IMR-90 (cell line): ENCODE measurements at places on chromosomes 3 and 15.

DNA sequence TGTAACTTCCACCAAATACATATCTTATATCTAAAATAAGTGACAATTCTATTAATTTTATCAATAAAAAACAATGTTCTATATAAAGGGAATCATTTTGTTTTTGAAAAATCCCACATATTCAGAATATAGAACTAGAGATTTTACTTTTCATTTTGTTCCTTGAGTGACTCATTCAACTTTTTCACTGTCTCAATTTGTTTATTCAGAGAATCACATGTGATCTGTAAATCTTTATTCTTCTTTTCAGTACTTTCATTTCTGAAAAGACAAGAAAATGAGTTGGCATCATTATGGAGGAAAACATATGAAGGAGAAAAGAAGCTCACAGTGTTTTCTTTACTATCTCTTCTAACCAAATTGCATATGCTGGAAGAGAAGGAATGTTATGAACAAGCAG lies 35.0 kb downstream of the CIP2A start:
- no peak overlapping the region for H3K27ac ChIP-seq
- DNase-seq = peak; percentile 12
- no peaks in the 10 kb centered on the region for H3K27me3 ChIP-seq

GRCh38 chr3:17852217-17852616 lies 109.8 kb upstream of the TBC1D5 start:
- H3K27ac ChIP-seq = no peak overlapping the region
- no peaks in the 10 kb centered on the region for H3K27me3 ChIP-seq
- no peak overlapping the region for H3K4me3 ChIP-seq
- no peaks in the 10 kb centered on the region for H3K36me3 ChIP-seq
- H3K4me1 ChIP-seq = no peaks in the 10 kb centered on the region
- no peak for DNase-seq

DNA sequence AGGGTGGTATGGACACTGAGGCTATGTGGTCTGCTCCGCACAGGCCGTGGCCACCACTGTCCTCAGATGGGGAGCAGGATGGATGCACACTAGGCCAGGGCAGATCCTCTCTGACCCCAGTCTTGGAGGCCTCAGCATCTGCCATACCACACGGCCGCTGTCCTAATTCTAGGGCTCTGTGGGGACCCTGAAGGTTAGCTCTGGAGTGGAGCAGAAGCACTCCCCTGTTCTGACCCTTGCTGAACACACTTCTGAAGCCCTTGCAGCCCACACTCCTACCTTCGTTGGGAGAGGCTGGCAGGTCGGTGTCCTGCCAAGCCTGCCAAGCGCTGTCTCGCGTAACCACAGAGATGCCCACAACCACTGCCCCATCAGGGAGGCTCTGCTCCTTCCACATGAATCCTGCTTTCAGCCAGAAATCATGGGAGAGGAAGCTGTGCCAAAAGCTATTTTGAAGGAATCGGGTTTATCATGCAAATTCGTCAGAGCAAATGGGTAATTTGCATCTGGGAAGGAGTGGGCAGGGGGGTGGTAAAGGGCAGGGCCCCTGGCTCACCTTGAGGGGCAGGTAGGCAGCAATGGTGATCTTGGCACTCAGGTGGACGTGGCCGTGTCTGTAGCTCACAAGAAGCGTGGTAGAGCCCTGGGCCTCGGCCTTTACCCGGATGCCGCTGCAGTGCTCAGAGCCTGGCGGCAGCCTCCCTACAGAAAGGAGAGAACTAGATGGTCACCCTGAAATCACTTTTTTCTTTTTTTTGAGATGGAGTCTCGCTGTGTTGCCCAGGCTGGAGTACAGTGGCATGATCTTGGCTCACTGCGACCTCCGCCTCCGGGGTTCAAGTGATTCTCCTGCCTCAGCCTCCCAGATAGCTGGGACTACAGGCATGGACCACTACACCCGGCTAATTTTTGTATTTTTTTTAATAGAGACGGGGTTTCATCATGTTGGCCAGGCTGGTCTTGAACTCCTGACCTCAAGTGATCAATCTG lies 54.4 kb downstream of the NUP210 start:
- H3K36me3 ChIP-seq = no peaks in the 10 kb centered on the region
- H3K4me1 ChIP-seq = peaks cover 2% of the 10 kb centered on the region; the same call in 1 of the 2 replicates
- H3K27ac ChIP-seq = no peak overlapping the region

GRCh38 chr15:96125721-96126415 lies 204.6 kb upstream of the NR2F2 start:
- H3K36me3 ChIP-seq = no peaks in the 10 kb centered on the region
- DNase-seq = peak; percentile 65
- no peak overlapping the region for H3K4me3 ChIP-seq
- no peaks in the 10 kb centered on the region; the same call in 1 of the 2 replicates for H3K27me3 ChIP-seq

GRCh38 chr3:186453531-186453930 lies 90.6 kb downstream of the CRYGS start:
- DNase-seq = no peak
- no peak overlapping the region for H3K27ac ChIP-seq
- H3K27me3 ChIP-seq = peaks cover 12% of the 10 kb centered on the region
- H3K36me3 ChIP-seq = no peaks in the 10 kb centered on the region

DNA sequence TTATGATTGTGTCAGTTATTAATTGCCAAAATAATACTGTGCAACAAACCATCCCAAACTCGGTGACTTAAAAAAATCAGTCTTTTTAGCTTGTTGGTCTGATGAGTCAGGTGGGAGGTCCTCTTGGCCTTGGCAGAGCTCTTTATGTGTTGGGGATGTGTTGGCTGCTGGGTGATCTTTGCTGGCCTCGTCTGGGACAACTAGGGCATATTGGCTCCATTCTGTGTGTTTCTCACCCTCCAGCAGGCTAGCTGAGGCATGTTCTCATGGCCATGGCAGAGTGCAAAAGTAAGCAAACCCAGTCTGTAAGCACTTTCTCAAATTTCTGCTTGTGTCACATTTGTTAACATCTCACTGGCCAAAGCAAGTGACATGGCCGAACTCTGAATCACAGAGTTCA lies 251.6 kb downstream of the RPLP1 start:
- no peaks in the 10 kb centered on the region; the same call in 1 of the 2 replicates for H3K4me1 ChIP-seq
- peak; percentile 36 for DNase-seq
- H3K27ac ChIP-seq = no peak overlapping the region
- no peak overlapping the region for H3K4me3 ChIP-seq
- no peaks in the 10 kb centered on the region for H3K36me3 ChIP-seq

GRCh38 chr15:59632714-59633113 lies 21.1 kb downstream of the GCNT3 start:
- peaks cover 4% of the 10 kb centered on the region; the same call in 1 of the 2 replicates for H3K36me3 ChIP-seq
- no peak overlapping the region for H3K27ac ChIP-seq
- DNase-seq = no peak
- H3K4me3 ChIP-seq = no peak overlapping the region

DNA sequence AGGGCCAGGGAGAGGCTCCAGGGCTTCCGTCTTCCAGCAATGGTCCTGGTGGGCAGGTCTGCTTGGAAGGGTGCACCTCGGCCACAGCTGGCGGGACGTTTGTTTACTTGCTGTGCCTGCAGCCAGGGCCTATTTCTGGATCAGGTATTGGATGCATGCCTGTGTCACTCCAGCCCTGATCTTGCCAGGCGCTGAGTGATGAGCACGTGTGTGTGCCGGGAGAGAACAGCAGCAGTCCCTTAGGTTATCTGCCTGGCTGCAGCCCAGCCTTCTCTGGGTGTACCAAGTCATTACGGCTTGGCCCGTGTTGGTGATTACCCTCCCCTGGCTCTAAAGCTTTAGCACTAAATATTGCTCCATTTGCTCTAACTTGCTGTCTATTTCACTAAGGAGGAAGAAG lies 14.9 kb downstream of the CCDC32 start:
- no peak for DNase-seq
- H3K36me3 ChIP-seq = peaks cover 16% of the 10 kb centered on the region
- H3K4me3 ChIP-seq = no peak overlapping the region

- H3K36me3 ChIP-seq = no peaks in the 10 kb centered on the region
- no peaks in the 10 kb centered on the region for H3K4me1 ChIP-seq
- no peak for DNase-seq
- no peaks in the 10 kb centered on the region for H3K27me3 ChIP-seq
- H3K27ac ChIP-seq = no peak overlapping the region
- H3K4me3 ChIP-seq = no peak overlapping the region
Observed at GRCh38 chr3:155675094-155675493, 69.8 kb downstream of the PLCH1 start.

- H3K27me3 ChIP-seq = no peaks in the 10 kb centered on the region
- H3K27ac ChIP-seq = no peak overlapping the region
- no peak for DNase-seq
- no peaks in the 10 kb centered on the region for H3K36me3 ChIP-seq
Observed at GRCh38 chr3:89264037-89264560, 156.7 kb downstream of the EPHA3 start.

DNA sequence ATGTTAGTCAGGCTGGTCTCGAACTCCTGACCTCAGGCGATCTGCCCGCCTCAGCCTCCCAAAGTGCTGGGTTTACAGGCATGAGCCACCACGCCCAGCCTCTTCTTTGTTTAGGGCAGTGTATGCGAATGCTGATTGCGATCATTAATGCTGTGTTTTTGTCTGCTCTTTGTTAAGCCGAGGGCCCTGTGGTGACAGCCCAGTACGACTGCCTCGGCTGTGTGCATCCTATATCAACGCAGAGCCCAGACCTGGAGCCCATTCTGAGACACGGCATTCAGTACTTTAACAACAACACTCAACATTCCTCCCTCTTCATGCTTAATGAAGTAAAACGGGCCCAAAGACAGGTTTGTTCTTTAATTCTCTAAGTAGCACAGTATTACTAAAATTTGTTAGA lies 7.8 kb downstream of the KNG1 start:
- no peak for DNase-seq
- no peaks in the 10 kb centered on the region for H3K36me3 ChIP-seq
- H3K27ac ChIP-seq = no peak overlapping the region

DNA sequence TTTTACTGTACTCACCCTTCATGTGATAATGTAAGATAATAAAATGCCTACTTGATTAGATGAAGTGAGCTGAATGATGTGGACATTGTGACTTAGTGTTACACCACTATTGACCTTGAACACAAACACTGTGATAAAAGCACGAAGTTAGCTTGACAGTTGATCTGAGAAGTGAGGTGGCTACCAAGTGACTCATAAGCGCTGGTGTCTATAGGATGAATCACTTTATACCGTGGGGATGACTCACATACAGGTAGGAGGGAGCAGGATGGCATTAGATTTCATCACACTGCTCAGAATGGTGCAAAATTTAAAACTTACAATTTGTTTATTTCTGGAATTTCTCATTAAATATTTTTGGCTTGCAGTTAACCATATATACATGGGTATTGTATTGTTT lies 174.7 kb upstream of the CNTN3 start:
- no peaks in the 10 kb centered on the region for H3K36me3 ChIP-seq
- H3K4me1 ChIP-seq = no peaks in the 10 kb centered on the region
- no peaks in the 10 kb centered on the region for H3K27me3 ChIP-seq
- no peak overlapping the region for H3K27ac ChIP-seq

GRCh38 chr3:169244119-169244864 lies 419.2 kb downstream of the MECOM start:
- no peaks in the 10 kb centered on the region for H3K27me3 ChIP-seq
- H3K4me1 ChIP-seq = no peaks in the 10 kb centered on the region
- no peaks in the 10 kb centered on the region for H3K36me3 ChIP-seq
- H3K4me3 ChIP-seq = no peak overlapping the region
- DNase-seq = no peak
- no peak overlapping the region for H3K27ac ChIP-seq

DNA sequence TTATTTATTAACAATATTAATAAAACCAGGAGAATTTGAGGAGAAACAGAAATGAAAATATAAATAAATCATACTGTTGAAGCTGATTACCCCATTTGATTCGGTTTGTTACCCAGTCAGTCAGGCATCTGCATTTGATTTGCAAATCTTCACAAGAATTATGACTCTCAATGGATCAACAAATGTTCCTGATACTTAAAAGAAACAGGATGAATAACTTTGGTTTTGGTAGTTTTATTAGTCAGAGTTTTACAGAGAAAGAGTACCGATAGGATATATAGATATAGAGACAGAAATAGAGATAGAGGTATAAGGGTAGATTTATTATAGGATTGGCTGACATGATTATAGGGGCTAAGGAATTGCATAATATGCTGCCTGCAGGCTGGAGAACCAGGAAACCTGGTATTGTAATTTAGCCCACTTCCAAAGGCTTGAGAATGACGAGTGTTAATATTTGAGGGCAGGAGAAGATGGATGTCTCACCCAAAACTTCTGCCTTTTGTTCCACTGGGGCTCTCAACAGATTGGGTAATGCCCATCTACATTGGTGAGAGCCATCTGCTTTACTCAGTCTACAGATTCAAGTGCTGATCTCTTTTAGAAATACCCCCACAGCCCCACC lies 241.6 kb upstream of the COL8A1 start:
- no peaks in the 10 kb centered on the region for H3K36me3 ChIP-seq
- DNase-seq = no peak
- H3K4me1 ChIP-seq = peaks cover 14% of the 10 kb centered on the region
- H3K4me3 ChIP-seq = no peak overlapping the region

- DNase-seq = no peak
- H3K4me1 ChIP-seq = no peaks in the 10 kb centered on the region
- H3K27ac ChIP-seq = no peak overlapping the region
- no peaks in the 10 kb centered on the region for H3K36me3 ChIP-seq
Observed at GRCh38 chr3:53733446-53733845, 112.8 kb downstream of the CHDH start.

DNA sequence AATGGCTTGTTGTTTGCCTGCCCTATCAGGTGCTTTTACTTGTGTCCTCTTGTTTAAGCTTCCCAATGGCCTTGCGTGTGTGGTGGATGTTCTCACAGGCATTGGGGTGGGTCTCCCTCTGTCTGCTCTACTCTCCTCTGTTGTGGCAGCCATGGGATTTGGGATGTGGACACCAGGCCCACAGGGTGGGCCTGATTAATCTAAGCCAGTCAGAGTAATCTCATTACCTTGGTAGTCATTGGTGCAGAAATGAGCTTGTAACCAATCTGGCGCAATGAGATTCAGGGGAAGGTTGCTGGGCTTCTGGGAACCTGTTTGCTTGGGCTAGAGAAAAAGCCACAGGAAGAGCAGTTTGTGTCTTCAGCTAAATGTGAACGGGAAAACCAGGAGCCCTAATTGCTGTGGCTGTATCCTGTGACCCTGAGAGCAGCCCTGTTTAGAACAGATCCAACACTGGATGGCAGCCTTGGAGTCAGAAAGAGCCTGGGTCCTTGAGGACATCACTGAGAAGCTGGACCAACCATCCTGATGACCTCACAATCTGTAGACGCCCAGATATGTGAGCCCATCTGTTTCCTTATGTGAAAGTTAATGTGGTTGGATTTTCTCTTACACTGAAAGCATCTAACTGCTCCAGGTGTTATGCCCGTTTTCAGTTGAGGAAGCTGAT lies 157.3 kb upstream of the UBE2E1 start:
- DNase-seq = peak; percentile 58
- no peaks in the 10 kb centered on the region for H3K36me3 ChIP-seq
- H3K4me3 ChIP-seq = no peak overlapping the region

DNA sequence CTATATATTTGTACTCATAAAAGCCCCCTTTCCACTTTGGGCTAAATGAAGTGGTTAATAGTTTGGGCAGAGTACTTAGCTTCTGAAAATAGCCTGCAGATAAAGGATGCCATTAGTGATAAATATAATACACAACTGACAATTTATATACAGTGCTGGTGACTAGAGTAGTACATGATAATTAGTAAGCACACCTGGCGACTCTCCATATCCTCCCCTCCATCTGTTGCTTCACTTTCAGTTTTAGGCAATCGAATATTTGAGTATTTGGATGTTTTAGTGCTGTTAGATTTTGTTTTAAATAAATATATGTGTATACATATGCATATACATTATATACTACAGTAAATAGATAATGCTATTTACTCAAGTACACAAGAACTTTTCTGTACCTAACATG lies 35.9 kb upstream of the CHMP2B start:
- H3K27me3 ChIP-seq = no peaks in the 10 kb centered on the region; the same call in 1 of the 2 replicates
- no peak overlapping the region for H3K27ac ChIP-seq
